Adipocyte (in vitro differentiated cells): ENCODE measurements at places on chromosomes 6 and 20.

DNA sequence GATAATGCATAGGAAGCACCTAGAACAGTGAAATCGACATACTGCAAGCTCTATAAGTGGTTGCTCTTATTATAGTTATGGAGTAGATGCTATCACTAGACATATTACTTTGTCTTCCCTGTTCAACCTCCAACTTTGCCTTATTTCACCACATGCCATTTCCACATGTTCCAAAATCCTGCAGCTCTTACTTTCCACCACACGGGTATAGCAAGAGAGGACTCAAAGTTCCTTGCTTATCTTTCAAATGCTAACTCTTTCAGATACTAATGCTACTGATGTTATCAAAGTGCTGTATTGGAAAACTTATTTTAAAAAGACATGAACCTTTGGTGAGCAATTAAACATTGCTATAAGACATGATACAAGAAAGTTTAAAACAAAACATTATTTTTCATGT lies 1130.1 kb downstream of the HACE1 start:
- DNase-seq, result no peak

GRCh38 chr6:70241031-70241430 lies 61.9 kb downstream of the COL9A1 start:
- DNase-seq, result no peak

- DNase-seq, result peak; percentile 62
These were observed 148.1 kb downstream of the CEBPB start for GRCh38 chr20:50338479-50339391.

DNA sequence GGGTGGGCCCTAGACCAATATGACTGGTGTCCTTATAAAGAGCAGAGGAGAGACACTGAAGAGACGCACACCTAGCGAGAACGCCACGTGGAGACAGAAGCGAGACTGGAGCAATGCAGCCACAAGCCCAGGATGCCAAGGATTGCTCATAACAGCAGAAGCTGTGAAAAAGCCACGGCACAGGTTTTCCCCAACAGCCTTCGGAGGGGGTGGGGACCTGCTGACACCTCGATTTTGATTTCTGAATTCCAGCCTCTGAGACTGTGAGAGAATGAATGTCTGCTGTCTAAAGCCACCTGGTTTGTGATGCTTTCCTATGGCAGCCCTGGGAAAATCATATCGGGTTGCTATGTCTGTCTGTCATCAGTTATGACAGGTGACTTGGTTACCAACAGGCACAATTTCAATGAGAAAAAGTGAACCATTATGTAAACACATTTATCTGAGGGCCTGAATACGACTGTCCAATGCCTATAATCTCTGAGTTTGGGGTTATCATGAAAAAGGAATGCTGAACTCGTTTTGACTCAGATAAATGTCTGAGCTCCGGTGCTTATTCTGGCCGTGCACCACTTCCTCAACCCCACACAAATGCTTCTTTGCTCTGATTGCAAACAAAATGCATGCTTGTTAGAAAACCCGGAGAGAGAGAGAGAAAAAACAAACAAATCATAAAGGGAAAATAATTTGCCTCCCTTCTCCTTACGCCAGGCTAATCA lies 769.7 kb downstream of the PTPRT start:
- no peak for DNase-seq
